Muscle of back (tissue), 13 donors: ENCODE measurements at places on chromosomes 6 and 20.

DNA sequence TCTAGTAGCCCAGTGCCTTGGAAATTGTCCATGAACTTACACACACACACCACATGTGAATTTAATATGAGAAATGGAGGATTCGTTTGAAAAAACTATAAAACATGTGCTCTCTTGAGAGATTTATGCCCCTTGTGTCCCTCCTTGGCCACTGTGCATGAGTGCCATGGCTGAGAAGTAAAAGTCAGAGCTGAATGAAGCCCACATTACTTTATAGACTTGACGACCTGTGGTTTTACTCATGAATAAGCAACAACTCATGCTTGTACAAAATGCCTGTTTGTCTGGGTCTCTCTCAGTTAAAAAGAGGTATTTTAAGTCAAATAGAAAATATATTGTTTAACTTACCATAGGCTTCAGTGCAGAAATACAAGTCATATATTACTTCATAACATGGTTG, 102.7 kb downstream of the KCNQ5 start:
- DNase-seq = no peak

GRCh38 chr6:151160929-151161757, 78.6 kb upstream of the AKAP12 start:
- DNase-seq = peak; percentile 68

- DNase-seq = no peak
These were observed 1.3 kb upstream of the E2F1 start for GRCh38 chr20:33687370-33687915.

DNA sequence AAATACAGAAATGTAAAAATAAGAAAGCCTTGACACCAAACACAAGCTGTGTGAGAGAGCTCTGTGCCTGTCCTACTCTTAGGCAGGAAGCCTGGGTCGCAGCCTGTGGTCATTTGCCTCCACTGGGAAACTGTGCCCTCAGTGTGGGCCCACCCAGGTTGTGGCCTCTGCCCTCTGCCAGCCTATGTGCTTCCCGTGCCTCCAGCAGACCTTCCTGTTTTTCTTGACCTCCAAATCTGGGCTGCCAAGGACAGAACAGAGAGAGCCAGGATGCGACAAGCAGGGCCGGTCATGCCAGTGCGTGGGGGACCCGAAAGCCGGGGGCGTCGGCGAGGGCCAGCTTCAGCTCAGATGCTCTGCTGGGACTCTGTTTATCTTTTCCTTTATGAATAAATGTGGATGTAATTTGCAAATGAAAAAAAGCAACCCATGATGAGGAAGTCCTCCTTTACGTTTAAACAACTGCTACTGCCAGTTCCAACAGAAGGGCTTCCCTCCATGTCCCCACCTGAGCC, 189.2 kb upstream of the EXOC2 start:
- no peak for DNase-seq

- DNase-seq = no peak
These were observed 2.0 kb upstream of the SHLD1 start for GRCh38 chr20:5748246-5748645.

DNA sequence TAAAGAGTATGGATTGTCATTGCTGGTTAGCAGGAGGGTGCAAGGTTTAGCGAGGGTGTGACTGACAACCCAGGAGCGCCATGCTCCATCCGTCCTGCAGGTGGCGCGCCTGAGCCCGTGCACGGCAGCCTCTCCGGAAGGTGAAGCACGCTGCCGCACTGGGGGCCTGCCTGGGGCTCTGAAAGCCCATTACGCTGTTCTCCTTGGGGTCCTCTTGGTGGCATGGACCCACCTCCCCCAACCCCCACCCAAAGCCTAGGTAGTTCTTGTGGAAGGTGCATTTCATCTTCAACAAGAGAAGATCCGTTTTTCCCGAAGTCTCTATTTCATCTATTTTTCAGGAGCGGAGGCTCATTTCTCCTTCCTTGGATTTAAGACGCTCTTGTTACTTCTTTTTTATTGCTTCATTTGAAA, 197.4 kb upstream of the KCNG1 start:
- no peak for DNase-seq

DNA sequence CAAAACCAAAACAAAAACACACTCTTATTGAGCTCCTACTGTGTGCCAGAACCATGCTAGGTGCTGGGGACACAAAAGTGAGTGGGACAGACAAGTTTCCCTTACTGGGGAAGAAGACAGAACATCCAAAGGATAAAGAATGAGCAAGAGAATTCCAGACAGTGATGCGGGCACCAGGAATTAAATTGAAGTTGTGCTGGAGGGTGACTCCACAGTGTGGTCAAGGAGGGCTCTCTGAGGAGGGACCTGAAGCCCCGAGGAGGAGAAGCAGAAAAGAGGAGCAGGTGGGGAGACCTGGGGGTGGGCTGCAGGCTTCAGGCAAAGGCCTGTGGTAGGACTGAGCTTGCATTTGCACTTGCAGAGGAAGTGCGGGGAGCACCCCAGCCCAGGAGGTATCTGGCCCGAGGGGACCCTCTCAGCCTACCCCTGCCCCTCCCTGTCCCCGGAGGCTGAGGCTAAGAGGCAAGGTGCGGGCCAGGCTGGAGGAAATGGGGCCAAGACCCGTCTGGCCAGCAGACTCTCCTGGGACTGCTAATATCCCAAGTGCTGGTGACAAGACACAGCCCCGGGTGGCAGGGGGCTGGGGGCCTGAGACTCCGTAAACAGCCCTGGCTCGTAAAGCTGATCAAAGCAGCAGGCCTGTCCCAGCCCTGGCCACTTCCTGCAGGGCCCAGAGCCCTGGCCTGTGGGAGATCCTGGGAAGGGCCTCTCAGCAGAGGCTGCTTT, 57.1 kb downstream of the SNAI1 start:
- DNase-seq = no peak

GRCh38 chr6:18692929-18693685, 306.0 kb downstream of the RNF144B start:
- no peak for DNase-seq

GRCh38 chr20:54793291-54793992, 318.0 kb downstream of the DOK5 start:
- DNase-seq = peak; percentile 34

- DNase-seq = no peak
These were observed 123.5 kb upstream of the IFNGR1 start for GRCh38 chr6:137342607-137343190.

GRCh38 chr20:38117635-38118034, 47.4 kb downstream of the TGM2 start:
- no peak for DNase-seq

DNA sequence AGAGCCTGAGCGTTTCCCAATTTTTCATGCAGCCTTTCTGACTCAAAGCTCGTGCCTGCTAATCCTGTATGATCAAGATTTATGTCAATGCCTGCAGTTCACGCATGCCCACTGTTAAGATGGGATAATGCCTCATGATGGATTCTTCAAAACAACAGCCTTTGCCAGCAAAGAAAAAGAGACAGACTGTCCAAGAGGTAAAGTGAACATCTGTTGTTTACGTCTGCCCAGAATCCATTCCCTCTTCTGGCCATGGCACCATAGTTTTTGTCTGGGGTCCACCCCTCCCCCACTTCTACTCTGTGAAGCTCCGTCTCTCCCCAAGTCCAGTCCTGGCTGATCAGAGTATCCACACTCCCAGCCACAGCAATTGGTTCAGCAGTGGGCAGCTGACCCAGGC, 91.9 kb upstream of the EYA2 start:
- DNase-seq = no peak

DNA sequence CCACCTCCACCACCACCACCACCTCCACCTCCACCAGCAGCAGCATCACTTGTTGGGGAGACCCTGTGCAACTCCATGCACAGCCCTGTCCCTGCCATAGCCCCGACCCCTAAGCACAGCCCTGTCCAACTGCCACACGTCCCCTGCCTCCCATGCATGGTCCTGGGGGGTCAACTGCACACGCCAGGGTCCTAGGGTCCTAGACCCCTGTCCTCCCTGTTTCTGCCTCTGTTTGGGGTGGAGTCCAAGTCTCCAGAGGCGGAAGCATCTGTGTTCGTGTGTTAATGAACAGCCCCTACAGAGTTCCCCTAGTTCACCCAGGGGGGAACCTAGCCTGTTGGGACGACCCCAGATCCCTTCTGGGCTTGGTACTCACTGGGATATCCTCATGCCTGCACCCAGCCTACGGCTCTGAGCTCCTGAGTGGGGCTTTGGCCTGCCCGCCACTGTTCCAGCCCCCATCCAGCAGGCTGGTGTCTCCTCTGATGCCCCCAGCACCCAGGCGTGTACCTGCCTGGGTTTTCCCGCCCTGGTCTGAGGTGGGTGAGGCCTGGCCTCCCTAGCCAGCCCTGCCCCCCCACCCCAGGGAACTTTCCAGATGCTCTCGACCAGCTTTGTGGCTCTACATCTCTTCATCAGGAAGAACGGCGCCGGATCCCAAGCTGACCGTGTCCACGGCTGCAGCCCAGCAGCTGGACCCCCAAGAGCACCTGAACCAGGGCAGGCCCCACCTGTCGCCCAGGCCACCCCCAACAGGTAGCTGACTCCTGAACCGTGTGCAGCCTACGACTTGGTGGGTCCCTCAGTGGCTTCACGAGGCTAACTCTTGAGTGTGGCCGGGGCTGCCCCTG, 2.5 kb upstream of the TNFRSF6B start:
- DNase-seq = peak; percentile 40

GRCh38 chr6:2872423-2873358, 30.4 kb downstream of the SERPINB9 start:
- DNase-seq = no peak

GRCh38 chr20:59179988-59180387, 16.4 kb downstream of the ZNF831 start:
- DNase-seq = no peak

DNA sequence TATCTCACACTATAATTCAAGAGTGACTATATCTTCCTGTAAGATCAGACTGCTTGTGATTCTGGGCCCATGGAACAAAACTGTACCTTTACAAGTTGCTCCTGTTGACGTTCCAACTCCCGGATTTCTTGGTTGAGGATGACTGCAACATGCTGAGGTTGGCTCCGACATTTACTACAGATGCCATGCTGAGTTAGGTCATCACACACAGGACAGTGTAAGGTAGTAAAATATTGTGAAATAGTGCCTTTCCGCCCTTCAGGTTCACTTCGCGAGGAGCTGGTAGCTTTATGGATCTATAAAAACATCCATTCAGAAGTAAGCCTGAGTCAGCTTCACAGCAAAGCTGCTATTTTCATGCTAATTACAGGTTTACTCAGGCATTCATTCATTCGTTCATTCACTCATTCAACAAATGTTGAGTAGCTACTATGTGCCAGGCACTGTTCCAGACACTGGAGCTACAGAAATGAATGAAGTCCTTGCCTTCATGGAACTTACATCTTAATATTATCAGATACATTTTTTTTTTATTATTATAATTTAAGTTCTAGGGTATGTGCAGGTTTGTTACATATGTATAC, 175.7 kb downstream of the REV3L start:
- no peak for DNase-seq

- DNase-seq = peak; percentile 32
These were observed 106.6 kb downstream of the TRIM27 start for GRCh38 chr6:28816909-28817807.

- no peak for DNase-seq
These were observed 63.2 kb upstream of the DUSP22 start for GRCh38 chr6:228881-229651.

GRCh38 chr6:55836481-55836880, 38.9 kb downstream of the BMP5 start:
- DNase-seq = peak; percentile 26

GRCh38 chr6:169451065-169451838, 197.6 kb upstream of the THBS2 start:
- no peak for DNase-seq

- DNase-seq = peak; percentile 75
These were observed 131.0 kb upstream of the BMP2 start for GRCh38 chr20:6636209-6637159.

GRCh38 chr20:38215194-38216182, 45.0 kb downstream of the KIAA1755 start:
- no peak for DNase-seq

DNA sequence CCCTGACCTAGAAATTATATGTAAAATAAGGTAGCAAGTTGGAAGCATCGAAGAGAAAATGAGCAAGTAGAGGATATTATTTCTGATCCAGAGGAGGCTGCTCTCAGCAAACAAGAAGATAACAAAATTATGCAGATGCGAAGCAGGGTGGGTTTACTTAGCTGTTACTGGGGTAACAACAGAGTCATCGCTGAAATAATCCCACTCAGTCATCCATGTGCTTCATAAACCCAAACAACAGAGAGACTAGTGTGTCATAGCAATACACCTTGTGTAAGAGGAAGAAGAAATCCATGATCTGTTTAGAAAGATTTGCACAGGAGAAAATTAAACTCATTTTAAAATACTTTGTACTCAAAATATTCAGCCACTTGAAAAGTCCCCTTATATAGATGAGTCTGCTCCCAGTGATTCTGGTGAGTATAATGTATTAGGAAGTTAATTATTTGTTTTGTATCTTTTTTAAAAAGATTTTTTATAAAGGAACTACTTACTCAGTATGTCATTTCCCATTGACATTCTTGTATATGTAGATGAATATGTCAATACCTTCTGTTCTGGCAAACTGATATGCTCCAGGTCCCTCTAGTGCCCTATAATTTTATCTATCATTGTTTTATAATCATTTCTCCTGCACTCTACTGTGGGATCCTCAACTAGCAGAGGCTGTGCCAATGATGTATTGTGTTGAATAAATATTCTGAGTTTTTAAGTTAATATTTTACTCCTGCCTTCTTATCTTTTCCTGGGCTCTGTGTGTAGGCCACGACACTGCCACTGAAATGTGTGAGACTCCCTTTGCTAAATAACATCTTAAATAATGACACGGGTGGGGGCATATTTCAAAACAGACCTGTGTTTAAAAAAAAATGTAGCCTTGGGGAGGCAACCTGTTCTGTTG, 8.6 kb upstream of the HIVEP2 start:
- DNase-seq = no peak

- DNase-seq = no peak
These were observed 747 bp upstream of the PTPRA start for GRCh38 chr20:2872459-2873009.

GRCh38 chr6:136324686-136325380, 35.2 kb upstream of the BCLAF1 start:
- DNase-seq = peak; percentile 56

GRCh38 chr6:154210678-154211077, 145.9 kb downstream of the IPCEF1 start:
- no peak for DNase-seq

DNA sequence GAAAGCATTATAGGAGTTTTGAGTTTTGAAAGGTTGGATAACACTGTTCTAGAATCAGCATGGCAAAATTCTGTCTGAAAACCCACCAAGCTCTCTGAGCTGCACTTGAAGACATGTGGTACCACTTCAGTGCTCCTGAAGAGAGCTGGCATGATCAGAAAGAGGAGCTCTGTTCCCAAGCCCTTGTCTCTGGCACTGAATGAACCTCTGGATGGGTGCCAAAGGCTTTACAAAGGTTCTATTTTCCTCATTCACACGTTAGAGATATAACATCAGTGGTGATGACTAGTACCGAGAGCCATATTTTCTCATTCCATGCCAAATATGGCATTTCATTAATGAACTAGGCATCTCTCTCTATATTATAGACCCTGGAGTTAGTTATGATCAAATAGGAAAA, 301.8 kb upstream of the ID4 start:
- DNase-seq = no peak

DNA sequence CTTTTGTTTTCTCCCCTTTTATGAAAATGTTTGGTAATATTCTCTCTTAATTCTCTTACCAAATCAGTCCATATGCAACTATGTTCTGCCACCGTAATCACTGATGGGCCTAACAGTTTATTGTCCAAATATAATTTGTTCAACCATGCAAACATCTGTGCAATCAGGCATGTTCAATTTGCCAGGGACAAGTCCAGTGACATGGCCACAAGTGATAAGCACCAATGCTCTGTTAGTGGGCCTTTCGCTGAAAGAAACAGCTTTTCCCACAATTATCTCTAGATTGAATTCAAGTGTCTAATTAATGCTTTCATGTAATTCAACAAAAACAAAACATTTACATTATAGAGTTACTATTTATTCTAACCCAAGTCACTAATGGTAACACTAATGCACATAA, 53.3 kb downstream of the EPB41L2 start:
- DNase-seq = no peak
